ENCODE measurements at places on chromosomes 1 and 21.

GRCh38 chr1:18869847-18870594, 10.6 kb upstream of the TAS1R2 start:
- no peak for DNase-seq

DNA sequence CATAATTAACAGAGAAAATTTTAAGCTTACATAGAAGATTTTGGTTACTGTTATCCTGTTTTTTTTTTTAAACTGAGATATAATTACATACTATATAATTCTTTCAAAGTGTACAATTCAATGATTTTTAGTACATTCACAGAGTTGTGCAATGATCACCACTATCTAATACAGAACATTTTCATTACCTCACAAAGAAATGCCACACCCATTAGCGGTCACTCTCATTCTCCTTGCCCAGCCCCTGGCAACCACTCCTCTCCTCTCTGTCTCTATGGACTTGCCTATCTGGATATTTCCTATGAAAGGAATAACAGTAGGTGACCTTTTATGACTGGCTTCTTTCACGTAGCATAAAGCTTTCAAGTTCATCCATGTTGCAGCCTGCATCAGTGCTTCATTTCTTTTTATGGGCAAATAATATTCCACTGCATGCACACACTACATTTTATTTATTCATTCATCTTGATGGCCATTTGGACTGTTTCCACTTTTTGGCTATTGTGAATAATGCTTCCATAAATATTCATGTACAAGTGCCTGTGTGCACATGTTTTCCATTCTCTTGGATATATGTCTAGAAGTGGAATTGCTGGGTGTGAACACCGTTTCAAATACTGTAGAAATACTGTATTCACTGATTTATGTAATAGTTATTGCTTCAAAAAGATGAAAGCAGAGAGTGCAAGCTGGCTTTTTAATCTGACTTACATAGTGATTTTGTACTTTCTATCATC, 26.5 kb downstream of the TAF5L start:
- DNase-seq: peak; percentile 47

DNA sequence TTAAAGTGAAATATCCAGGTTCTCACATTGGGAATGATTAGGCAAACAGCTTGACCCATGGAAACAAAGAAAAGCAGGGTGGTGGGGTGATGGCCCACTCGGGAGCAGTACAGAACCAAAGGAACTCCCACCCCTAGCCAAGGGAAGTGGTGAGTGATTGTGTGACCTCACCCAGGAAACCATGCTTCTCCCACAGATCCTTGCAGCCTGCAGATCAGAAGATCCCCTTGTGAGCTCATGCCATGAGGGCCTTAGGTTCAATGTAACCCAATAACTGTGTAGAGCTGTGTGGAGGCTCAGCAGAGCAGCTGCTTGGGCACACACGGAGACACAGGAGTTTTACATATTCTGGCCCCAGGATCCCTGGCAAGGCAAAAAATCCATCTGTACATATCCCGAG, 311.8 kb upstream of the DPYD start:
- no peak for DNase-seq

DNA sequence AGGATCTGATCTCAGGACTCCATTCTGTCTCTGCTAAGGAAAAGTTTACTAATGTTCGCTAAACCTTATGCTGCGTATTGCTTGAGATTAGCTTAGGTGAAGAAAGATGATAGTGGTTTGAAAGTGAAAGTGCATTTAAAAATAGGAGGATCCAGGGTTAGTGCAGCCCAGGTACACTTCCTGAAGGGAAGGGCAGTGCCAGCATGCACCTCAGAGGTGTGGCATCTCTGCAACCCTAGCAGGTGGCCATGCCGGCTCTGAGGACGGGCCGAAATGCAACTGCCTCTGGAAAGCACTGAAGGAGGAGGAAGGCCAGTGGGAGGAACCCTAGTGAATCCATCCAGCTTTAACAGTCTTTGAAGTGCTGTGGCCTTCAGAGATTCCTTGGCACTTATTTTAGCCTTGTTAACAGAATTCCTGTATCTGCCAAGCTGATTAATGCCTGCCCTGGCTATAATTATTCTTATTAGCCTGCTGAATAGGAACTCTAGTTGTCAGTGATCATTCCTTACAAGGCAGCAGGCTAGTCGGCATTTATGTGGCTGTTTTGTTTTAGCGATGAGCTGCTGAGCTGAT, 5.5 kb downstream of the PTGFRN start:
- DNase-seq: no peak

GRCh38 chr1:66605419-66605997, 71.6 kb downstream of the SGIP1 start:
- DNase-seq: no peak
